ENCODE measurements at places on chromosomes 16 and 17.

- no peak for DNase-seq
Measured at GRCh38 chr17:73271072-73271471, 9.4 kb upstream of the CPSF4L start.

DNA sequence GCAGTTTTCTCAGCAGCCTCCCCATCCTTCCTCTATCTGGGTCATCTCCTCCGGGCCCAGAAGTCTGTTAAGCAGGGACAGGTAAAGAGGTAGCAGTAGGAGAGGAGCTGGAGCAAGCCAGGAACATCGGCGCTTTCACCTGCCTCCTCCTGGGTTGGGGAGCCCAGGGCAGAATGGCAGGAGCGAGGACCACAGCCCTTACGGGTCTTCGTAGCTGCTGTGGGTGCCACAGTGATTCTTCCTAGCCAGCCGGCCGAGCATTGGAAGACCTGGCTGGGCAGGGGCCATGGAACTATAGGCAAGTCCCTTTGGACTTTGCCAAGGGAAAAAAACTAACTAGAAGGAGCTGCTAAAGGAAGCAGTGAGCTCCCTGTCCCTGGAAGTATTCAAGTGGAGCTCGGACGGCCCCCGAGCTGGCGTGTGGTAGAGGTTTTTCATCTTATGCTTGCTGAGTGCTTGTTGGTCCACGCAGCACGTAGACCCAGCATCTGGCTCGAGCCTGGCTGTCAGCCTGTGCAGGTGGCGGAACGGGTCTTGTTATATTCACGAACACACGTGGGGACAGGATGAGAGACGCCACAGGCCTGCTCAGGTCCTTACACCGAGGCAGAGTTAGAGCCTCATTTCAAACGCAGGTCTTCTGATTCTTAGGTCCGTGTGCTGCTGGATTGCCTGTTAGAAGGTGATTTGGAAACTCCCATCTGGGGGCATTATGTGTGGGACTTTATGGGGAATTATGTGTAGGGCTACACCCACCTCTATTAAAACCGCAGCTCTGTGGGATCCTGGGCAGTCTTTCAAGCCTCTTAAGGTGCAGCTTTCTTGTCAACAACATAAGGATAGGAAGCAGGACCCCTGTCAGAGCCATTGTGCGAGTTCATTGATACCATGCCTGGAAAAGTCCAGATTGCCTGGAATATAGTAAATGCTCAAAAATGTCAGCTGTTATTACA, 54.8 kb downstream of the OR1D5 start:
- no peak for DNase-seq

GRCh38 chr16:87828907-87829621, 40.2 kb downstream of the SLC7A5 start:
- no peak for DNase-seq

DNA sequence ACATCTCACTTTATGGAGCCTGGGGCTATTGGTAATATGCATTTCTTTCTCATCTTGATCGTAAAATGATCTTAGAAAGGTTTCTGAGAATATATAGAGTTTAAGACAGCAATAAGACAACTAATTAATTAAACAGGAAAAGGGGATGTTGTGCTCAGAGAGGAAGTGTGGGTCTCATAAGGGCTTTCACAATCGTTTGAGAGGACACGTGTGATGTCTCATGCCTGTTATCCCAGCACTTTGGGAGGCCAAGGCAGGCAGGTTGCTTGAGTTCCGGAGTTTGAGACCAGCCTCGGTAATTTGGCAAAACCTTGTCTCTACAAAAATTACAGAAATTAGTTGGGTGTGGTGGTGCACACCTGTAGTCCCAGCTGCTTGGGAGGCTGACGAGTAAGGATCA, 295.6 kb downstream of the WWOX start:
- DNase-seq, result no peak

DNA sequence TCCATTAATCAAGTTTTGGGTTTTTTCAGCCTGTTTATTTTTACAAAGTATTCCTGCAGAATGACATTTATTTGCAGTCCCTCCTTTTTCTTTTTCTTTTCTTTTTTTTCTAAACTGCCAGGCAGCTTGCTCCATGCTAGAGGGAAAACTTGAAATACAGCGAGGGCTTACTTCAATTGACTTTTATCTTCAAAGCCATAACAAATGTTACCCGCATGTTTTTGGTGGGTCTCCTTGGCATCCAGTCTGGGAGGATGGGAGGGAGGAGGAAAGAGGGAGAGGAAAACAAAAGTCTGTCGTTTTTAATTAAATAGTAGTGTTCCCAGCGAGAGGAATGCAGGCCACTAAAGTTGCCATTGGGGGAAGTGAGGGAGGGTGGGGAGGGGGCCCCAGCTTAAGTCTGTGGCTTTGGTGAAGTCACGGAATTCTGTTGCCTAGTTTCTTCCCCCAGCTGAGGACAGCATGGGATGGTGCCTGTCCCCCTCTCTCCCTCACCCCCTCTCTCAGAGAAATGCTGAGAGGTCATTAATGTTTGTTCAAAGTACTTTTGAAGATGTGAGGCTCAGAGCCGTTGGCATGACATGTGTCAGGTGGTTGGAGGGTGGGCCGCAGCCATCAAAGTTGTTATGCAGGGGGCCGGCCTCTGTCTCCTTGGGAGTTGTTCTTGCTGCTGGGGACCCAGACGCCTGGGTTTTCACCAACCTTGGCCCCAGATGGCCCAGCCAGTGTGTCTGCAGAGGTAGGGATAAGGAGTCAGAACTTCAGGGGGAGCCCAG, 2.9 kb downstream of the NKD1 start:
- no peak for DNase-seq

DNA sequence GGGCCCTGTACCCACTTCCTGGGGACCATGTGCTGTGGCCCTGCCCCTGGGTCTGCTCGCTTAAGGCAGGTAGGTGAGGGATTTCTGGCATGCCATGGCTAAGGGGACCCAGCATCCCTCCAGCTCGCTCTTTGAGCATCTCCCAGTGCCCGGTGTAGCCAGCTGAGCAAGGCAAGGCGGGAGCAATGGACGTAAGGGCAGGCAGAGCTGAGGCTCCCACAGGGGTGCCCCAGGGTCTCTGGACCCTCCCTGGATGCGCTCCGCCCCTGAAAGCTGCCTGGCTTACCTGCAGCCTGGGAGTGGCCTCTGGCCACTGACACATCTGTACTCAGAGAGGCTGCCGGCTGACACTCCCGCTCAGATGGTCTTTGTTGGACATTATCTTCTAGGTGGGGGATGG, 189.9 kb downstream of the IRF8 start:
- no peak for DNase-seq

DNA sequence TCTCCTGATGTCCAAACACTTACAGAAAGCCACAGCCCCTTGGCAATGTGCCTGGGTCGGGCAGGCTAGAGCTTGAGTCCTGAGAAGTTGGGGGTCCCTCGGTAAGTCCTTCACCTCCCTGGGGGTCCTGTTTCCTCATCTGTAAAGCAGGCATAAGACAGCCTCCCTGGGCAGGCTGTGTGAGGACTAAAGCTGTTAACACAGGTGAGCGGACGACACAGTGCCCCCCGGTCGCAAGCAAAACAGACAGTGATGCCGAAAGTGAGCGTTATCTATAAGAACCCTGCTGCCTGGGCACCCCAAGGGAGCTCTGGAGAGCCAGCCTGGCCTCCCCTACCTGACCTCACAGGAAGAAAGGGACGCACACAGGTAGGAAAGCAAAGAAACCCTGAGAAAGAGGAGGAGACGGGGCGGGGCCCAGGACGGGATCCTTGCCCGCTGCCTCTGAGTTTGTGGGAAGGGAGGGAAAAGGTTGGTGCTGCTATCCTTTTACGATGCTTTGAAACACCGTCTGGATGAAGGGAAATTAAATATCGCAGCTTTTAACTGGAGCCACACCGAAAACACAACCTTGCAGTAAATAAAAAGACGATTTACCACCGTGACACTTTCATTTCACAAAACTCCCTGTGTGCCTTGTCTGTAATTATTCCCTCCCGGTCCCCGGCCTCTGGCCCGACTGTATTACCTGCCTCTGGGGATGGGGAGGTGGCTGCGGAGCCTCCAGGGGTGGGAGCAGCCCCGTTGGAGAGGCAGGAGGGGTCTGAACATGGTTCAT, 67.1 kb downstream of the ENGASE start:
- DNase-seq, result no peak

GRCh38 chr16:46884513-46885293, 541 bp downstream of the GPT2 start:
- DNase-seq, result no peak

GRCh38 chr17:16287563-16288027, 65.7 kb downstream of the CENPV start:
- peak; percentile 37 for DNase-seq

GRCh38 chr17:21361020-21361809, 14.9 kb upstream of the KCNJ12 start:
- no peak for DNase-seq

- no peak for DNase-seq
Measured at GRCh38 chr16:704047-704446, 1.6 kb downstream of the FBXL16 start.

GRCh38 chr17:55190748-55191147, 74.0 kb upstream of the HLF start:
- no peak for DNase-seq

DNA sequence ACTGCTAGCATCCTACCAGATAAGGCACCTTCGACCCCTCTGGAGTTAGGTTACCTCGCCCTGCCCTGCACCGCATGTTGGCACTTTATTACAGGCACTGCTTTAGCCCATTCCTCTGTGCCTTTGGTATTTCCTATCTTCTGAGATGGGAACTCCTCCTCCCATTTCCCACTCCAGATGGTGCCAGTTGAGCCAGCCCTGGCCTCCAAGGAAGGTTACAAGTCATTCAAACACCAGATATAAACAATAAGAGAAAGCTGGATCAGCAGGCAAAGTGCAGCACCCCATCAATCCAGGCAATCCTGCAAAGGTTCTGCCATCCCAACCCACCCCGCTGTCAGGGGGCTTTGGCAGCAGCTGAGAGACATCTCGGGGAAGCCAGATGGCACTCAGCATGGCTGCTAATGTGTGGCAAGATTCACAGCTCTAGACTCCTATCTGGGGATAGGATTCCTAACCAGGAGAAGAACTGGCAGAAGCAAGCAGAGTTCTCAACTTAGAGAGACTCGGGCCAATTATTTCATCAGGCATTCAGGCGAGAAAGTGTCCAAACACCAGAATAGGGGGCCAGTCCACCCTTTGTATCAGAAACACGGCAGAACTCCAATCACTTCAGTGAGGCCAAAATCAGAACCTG, 113.0 kb downstream of the COPRS start:
- no peak for DNase-seq

GRCh38 chr17:19290066-19290705, 53.0 kb downstream of the EPN2 start:
- DNase-seq, result no peak

DNA sequence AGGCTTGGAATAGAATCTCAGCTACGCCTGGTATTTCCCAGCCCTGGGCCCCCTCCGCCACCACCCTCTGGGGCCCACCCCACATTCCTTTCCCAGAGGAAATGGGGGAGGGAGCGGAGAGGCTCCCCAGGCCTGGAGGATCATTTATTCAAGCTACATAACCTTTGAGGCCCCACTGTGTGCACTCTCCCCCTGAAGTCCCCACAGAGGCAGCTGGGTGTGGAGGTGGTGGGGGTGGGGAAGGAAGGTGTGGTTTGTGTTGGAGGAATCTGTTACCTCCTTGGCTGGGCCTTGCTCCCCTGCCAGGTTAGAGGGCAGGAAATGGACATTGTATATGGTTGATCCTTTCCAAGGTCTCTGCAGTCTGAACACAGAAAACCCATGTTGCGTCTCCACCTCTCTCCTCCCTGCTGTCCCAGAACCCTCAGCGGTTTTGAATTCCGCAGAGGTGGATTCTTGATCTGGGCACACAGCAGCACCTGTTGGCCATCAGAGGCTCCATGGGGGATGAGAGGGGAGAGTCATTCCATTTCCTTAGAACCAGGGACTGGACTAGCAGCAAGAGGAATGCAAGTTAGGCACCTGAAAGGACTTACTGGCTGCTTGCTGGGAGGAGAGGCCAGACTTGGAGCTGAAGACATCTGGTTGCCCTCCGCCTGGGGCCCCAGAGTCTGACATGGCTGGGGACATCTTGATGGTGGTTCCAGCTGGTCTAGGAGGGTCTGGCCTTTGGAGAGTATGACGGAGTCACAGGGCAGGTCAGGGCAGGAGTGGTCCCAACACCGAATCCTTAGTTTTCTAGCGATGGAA, 23.0 kb downstream of the ARHGAP23 start:
- DNase-seq, result no peak

- DNase-seq, result no peak
Measured at GRCh38 chr17:50452630-50453300, 15.9 kb downstream of the CHAD start.

DNA sequence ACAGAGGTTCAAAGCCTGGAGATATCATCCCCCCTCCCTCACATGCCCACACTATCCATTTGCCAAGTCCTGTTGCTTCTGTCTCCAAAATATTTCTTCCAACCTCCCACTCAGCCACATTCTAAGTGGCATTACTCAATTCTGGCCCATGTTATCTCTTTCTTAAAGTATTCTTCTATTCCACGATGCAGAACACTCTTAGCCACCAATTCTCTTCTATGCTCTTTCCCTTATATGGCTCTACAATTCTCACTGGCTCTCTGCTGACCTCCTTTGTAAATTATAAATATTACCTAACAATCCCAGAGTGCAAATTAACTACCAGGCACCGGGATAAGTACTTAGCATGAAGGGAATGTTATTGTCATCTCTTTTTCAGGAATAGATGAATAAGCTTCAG, 82.4 kb downstream of the KCNJ2 start:
- DNase-seq, result no peak

DNA sequence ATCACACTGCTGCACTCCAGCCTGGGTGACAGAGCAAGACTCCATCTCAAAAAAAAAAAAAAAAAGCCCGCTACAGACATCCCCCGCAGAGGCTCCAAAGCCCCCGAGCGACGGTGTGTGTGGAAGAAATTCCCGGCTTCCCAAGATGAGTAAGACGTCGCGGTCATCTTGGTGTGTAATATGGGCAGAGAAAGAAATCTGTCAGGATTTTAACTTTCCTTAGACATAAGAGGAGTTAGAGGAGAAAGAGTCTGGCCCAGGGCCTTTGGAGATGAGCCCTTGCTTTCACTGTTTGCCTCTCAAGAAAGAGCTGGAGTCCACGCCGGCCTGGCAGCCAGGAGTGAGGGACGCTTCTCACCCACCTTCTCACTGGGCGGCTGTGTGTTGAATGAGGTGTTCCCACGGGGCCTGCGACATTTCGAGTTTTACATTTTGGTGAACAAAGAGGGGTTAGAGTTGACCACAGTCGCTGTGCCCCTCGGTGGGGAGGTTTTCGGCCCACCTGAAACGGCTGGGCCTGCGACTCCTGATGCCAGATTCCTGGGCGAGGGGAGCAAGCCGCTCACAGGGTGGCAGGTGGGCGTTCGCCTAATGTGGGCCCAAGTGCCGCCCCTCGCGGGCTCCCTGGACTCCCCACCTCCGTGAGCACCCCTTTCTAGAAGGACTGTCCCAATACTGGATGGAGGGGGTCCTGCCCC, 17.9 kb downstream of the C1QTNF1 start:
- DNase-seq, result no peak
